ENCODE measurements at places on chromosomes 5 and 9.

- DNase-seq, result no peak
Measured at GRCh38 chr5:6902094-6902493, 188.9 kb downstream of the TENT4A start.

- DNase-seq, result no peak
Measured at GRCh38 chr9:114861922-114862605, 56.2 kb upstream of the TNFSF15 start.

DNA sequence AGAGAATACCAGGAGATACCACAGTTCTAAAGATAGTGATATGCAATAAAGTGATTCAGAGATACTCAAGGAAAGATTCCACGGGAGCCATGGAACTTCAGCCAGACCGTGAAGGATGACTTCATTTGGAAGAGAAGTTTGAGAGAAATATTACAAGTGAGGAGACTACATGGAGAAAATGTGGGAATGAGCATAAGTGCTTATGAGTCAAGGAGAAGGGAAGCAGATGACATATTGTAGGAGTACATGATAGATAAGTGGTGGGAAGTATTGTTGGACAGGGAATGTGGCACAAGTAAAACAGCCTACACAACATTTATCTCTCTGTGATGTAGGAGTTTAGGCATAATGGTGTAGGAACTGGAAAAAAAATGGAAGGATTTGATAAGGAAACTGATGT is 122.1 kb upstream of the FBXL17 start:
- no peak for DNase-seq

DNA sequence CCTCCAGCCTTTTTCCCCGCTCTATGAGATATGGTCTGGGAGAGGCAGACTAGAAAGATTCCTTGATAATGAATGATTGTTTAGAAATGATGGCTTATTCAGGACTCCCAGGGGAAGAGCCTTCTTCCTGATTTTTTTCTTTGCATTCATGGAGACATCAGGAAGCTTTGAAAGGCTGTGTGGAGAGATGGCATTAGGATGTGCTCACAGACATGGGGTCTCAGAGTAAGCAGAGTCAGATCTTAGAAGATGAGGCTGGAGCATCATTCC is 37.1 kb downstream of the PPARGC1B start:
- DNase-seq, result no peak

DNA sequence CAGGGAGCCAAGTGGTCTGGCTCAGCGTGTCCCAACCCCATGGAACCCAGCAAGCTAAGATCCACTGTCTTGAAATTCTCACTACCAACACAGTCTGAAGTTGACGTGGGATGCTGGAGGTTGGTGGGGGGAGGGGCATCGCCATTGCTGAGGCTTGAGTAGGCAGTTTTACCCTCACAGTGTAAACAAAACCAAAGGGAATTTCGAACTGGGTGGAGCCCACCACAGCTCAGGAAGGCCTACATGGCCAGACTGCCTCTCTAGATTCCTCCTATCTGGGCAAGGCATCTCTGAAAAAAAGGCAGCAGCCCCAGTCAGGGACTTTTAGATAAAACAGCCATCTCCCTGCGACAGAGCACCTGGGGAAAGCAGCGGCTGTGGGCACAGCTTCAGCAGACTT is 17.1 kb upstream of the FBXL17 start:
- no peak for DNase-seq

GRCh38 chr9:18821788-18822187 is 211.2 kb downstream of the SAXO1 start:
- DNase-seq, result no peak

DNA sequence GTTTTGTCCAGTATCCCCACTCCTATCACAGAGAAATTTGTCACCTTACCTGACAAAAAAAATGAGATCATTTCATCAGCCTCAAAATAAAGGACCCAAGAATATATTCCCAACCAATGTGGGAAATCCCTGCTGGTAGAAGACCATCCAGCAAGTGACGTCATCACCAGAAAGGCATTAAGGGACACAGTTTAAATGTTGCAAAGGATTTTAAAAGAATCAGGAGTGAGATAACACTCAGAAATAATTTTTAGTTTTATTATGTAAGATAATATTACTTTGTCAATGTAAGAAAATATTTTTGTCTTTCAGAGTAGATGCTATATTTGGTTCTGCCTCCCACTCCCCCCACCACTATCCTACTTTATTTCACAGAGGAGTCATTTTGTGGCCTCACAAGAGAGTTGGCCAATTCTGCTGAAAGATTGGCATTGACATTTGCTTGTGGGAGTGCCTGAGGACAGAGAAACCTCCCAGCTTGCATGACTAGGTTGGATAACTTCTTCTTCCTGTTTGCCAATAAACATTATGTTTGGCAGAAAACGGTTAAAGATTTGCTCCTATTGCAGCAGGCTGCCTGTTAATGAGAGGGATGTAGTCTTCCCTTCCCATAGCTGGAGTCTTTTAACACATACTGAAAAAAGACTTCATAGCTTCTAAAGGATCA is 288.6 kb upstream of the DAB2 start:
- no peak for DNase-seq

DNA sequence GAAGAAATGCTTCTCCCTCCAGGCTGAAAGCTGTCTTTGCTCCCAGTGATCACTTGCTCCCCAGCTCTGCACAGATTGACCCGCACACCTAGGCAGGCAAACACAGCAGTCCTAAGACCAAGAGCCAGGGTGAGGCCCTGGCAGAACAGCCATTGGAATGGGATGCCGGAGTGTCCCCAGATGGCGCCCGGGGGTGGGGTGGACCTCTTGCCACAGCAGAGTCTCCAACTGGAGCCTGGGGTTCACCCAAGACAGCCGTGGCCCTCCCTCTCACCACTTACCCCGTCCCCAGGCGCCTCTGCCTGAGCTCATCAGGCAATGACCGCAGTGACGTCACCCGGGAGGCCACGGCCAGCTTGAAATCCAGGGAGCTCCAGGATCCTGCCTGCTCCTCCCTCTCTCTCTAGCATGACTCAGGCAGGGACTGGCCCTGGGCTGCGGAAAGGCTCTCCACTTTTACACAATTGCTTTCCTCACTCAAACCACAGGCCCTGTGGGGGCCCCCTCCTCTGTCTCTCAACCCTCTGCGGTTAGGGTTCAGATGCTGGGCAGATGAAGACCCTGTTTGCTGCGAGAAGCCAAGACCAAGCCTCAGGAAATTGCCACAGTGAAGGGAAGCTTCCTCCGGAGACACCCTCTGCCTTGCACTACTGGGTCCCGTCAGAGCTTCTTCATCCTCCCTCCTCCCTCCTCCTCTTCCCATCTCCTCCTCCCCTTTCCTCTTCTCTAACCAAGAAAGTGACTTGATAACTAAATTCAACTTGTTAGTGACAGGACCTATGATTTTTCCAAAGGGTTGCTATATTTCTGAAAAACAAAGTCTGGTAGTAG is 24.3 kb upstream of the PTGES start:
- peak; percentile 97 for DNase-seq

GRCh38 chr9:72950875-72951442 is 1.9 kb downstream of the ALDH1A1 start:
- no peak for DNase-seq

DNA sequence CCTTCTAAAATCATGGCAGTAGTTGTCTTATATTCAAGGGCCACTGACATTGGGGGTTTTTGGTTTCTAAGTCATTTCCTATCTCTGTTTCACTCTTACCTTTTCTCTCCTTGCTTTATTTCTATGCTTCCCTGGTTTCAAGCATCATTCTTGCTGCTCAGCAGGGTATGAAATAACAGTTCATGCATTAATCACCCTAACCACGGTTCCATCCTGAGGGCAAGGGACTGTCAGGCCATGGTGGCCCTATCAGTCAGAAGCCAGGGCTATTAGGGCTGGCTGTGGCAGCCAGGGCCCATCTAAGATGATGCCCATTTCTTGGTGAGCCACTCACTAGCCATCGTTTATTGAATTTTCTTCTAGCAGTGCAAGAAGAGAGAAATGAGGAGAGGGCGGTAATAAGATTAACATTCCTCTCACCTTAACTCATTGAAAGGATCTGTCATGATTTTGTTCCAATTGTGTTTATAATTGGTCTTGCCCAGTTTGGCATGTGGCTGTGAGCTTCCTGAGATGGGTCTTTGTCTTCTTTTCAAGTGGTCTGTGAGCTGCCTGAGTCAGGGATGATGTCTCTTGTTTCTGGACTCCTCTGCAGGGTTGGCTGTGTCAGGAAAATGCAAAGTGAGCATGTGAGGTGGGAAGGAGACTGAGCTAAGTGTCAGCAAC is 45.2 kb downstream of the CYSTM1 start:
- DNase-seq, result no peak

DNA sequence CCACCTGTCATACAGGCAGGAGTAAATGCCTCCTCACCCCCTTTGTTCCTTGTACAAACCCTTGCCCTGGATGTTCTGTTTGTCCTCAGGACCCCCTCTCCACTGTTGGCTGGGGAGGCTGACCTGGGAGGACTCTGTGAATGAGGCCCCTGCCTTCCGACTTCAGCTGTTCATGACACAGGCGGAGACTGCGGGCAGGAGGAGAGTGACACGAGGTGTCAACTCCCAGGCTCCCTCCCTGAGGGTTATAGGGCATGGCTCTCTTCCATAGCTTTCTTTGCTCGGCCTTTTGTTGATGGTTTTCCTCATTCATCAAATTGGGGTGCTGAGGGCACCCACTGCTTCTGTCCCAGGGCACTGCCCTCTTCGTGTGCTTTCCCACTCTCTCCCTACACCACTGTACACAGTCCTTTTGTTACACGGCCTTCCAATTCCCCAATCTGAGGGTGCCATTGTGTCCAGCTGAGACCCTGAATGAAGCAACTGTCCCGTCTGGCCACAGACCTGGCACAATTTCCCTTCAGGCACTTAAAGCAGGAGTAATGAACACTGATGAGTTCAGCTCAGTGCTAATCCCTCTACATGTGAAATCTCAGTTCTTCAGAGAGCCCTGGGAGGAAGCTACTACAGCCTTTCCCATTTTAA is 33.8 kb downstream of the KCNIP1 start:
- DNase-seq, result no peak

DNA sequence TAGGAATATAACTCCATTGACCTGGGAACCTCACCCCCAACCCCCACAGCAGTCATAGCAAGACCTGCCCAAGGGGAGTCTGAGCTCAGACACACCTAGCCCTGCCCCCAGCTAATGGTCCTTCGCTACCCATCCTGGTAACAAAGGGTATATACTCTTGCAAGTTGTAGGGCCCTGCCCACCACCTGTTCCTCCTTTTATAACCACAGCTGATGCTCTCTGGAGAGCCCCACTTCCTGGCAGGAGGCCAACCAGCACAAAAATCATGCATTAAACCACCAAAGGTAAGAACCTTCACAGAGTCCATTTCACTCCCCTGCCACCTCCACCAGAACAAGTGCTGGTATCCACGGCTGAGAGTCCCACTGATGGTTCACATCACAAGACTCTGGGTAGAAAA is 1195.3 kb upstream of the SEMA6A start:
- DNase-seq, result no peak

DNA sequence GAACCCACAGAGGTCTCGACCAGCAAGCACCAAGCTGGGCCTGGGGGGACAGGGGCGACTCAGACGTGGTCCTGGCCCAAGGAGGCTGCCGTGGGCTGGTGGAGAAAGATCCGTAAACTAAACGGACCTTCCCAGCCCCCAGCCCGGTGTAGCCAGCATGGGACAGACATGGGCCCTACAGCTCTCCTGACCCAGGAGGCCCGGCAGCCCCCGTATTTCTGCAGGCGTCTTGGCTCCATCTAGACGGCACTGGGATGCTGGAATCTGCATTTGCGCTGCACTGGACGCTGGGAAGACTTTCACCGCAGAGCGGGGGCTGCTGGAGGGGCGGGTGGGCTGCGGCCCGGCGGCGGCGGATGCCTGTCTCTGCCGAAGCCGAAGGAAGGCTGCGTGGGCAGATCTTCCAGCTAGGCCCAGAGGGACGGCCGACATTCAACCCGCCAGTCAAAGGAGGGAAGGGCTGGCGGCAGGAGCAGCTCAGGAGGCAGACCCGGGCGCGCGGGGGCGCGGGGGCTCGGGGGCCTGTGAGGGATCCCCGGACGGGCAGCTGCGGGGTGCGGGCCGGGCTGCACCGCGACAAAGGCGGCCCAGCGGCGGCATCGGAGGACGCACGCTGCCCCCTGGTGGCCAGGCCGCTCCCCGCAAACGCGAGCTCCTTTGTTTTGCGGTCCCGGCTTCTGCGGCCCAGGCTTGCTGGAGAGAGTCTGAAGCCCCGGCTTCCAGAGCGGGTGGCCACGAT is 266.2 kb downstream of the NSG2 start:
- peak; percentile 77 for DNase-seq

DNA sequence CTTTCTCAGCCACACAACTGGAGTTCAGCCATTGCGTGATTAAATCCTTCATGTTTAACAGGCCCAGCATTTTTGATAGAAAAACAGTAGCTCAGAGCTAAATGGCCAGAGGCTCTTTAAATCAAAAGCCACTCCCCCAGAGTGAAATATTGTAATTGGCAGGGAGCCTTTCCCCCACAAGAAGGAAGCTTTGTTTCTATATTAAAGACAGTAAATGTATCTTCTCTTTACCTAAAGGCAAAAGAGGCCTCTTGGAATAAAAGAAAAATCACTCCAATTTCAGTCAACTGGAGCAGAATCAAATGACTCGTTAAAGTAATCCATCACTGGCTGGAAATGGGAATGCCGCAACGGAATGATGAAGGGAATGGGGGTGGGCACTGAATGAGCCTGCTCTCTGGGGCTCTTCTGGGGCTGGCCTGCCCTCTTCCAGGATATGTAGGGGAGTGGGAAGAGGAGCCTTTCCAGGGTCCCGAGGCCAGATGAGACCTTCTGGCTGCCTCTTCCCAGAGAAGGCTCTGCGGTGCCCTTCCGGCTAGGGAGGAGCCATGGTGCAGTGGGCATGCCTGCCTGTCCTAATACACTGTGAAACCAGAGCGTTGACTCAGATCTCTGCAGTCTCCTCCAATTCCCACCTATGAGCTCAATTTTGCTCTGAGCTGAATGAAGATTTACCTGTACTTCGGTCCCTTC is 45.2 kb downstream of the ANKDD1B start:
- no peak for DNase-seq

DNA sequence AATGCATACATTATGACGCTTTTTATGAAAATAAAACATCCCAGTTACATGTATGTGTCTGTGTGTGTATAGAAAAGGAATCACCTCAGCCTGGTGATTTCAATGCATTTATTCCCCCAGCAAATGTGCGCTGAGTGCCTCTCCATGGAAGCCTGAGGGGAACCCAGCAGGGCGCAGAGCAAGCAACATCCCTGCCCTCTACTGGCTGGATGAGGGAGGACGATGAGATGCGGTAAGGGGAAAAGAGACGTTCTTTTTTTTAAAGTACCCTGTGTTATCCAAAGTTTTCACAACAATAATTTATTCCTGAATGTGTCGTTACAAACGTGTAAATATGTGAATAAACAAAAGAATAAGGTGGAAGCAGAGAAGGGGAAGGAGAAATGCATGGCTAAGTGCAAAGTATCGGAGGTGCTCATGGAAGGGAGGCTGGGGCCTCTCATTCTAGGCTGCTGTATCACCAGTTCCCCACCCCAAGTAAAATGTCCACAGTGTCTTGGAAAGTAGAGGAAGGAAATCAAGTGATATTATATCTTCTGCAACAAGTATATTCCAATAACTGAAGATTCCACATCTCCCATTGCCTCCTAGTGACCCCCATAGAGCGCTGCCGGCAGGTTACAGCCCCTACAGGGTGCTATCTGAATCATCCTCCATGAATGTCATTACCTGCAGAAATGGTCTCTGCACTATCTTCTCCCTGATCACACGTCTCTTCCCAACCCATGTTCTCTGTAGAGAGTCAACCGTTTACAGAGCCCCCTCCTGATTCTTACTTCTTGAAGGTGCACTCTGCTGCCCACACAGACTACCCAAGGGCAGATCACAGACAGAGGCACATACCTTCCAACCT is 13.0 kb upstream of the ABLIM3 start:
- no peak for DNase-seq
